Jurkat, Clone E6-1 (cell line): ENCODE measurements at places on chromosomes 5 and 9.

GRCh38 chr5:102090770-102091169 lies 205.3 kb downstream of the SLCO4C1 start:
- DNase-seq: peak; percentile 20

DNA sequence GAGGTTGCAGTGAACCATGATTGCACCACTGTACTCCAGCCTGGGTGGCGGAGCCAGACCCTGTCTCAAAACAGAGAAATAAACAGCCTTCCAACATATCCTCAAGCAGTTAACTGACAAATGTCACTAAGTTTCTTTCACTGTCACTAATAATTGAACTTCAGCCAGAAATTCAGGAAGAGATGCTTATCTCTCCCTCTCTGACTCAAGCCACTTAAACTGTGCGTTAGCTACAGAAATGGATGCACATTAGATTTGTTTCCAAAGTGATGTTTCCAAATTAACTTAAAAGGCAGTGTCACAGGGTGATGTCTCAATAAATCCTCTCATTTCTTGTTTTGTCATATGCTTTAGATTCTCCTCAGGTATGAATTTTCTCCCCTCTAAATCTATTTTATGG lies 164.9 kb downstream of the KDM4C start:
- no peak for DNase-seq

DNA sequence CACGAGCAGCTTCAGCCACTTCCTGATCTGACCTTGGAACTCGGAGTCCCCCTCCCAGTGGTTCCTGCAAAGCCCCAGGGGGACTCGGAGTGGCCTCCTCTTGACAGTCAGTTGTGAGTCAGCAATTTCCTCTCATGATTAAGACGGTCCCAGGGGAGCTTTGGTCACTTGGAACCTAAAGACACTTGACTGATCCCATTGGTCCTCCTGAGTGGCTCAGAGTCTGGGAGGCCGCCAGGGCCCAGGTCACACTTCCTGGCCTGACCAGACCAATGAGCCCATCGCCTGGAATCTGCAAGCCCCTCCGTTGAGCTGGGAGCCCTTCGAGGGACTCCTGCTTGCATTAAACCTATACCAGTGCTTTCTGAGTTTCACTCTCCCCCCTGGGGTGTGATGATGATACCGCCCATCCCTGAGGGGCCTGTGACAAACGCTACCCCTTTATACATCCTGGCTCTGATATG lies 29.1 kb downstream of the TSPAN17 start:
- DNase-seq: no peak

GRCh38 chr5:52838326-52839015 lies 50.8 kb downstream of the ITGA1 start:
- DNase-seq: no peak

GRCh38 chr9:125343518-125344275 lies 82.1 kb downstream of the GAPVD1 start:
- no peak for DNase-seq

GRCh38 chr5:81065492-81065891 lies 105.3 kb downstream of the RASGRF2 start:
- no peak for DNase-seq

GRCh38 chr5:173721601-173722232 lies 105.3 kb upstream of the BOD1 start:
- no peak for DNase-seq

GRCh38 chr5:57896576-57896975 lies 414.0 kb upstream of the ACTBL2 start:
- DNase-seq: no peak
